Breast epithelium (tissue), 4 donors: ENCODE measurements at places on chromosomes 1 and 21.

- H3K27me3 ChIP-seq: no peaks in the 10 kb centered on the region
- no peaks in the 10 kb centered on the region for H3K36me3 ChIP-seq
- no peak overlapping the region for H3K4me3 ChIP-seq
- no peak for DNase-seq
- H3K4me1 ChIP-seq: no peaks in the 10 kb centered on the region
- no peak overlapping the region for H3K27ac ChIP-seq
Observed at GRCh38 chr1:33802268-33802667, 61.6 kb upstream of the HMGB4 start.

- H3K27me3 ChIP-seq: no peaks in the 10 kb centered on the region
- peak overlapping the region; percentile 57 for H3K27ac ChIP-seq
- no peak for DNase-seq
- H3K4me3 ChIP-seq: peak overlapping the region; percentile 18
Observed at GRCh38 chr1:44645476-44646244, 28.6 kb downstream of the TMEM53 start.

GRCh38 chr1:17594026-17594425 is 54.5 kb downstream of the ARHGEF10L start:
- H3K27ac ChIP-seq: no peak overlapping the region
- H3K27me3 ChIP-seq: no peaks in the 10 kb centered on the region
- H3K36me3 ChIP-seq: no peaks in the 10 kb centered on the region
- H3K4me1 ChIP-seq: no peaks in the 10 kb centered on the region
- DNase-seq: no peak

DNA sequence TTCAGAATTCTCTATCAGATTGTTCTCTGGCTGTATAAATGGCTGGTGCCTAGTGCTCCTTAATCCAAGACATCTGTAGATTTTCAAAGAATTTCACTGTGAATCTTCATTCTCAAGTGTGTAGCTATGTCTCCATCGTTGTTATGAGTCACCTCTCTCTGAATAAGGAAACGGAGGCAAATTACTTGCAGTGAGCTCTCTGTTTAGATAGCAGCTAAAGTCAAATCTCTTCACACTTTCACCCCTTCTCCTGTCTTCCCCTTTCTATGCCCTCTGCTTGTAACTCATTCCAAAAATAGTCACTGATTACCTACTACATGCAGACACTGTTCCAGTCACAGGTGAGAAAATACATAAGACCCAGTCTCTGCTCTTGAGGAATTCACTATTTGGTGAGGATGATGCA is 39.7 kb downstream of the CHML start:
- H3K36me3 ChIP-seq: no peaks in the 10 kb centered on the region
- H3K27ac ChIP-seq: no peak overlapping the region
- no peak overlapping the region for H3K4me3 ChIP-seq
- no peaks in the 10 kb centered on the region for H3K4me1 ChIP-seq
- DNase-seq: no peak

GRCh38 chr1:53046930-53047329 is 15.1 kb upstream of the PODN start:
- H3K27me3 ChIP-seq: no peaks in the 10 kb centered on the region
- no peaks in the 10 kb centered on the region for H3K4me1 ChIP-seq
- H3K27ac ChIP-seq: no peak overlapping the region
- DNase-seq: no peak
- H3K36me3 ChIP-seq: no peaks in the 10 kb centered on the region

- H3K4me3 ChIP-seq: no peak overlapping the region
- DNase-seq: no peak
- H3K27me3 ChIP-seq: no peaks in the 10 kb centered on the region
- peak overlapping the region; percentile 98 for H3K27ac ChIP-seq
- H3K4me1 ChIP-seq: no peaks in the 10 kb centered on the region
Observed at GRCh38 chr1:161080441-161081405, 8.6 kb downstream of the NECTIN4 start.

DNA sequence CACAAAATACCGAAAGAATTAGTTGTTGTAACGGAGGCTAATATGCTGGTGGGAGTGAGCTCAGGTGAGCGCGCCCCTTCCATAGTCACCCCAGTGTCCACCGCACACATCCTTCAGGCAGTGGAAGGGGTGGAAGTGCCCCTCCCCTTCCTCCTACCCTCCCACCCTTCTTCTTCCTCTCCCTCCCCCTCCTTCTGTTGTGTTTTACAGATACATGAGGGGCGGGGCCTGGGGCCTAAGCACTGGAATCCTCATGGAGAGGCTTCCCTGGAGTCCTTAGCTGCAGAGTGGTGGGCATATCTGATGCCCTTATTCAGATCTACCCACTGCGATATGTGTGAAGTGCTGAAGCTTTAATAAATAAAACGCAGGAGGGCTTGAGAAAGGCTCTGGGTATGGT is 10.3 kb upstream of the ADARB1 start:
- H3K4me3 ChIP-seq: no peak overlapping the region
- H3K4me1 ChIP-seq: no peaks in the 10 kb centered on the region
- DNase-seq: no peak

DNA sequence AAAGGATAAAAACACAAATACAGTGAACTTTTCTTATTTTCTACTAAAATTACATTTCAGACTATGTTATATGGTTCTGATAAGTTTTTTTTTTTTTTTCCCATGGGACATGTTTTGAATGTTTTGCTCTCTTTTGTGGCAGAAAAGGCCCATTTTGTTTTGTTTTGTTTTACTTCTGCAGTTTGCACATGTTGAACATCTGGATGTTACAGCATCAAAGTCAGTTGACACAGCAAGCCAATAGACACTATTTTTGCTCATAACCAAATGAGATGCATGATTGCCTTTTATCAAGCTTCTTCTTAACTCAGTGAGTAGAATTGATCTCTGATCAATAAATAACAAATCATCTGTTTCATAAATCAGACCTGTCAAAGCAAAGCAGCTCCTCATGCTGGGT is 904.2 kb downstream of the ADGRL2 start:
- H3K4me1 ChIP-seq: no peaks in the 10 kb centered on the region
- no peak for DNase-seq
- H3K4me3 ChIP-seq: no peak overlapping the region

- no peak overlapping the region for H3K4me3 ChIP-seq
- H3K36me3 ChIP-seq: no peaks in the 10 kb centered on the region
- H3K27ac ChIP-seq: no peak overlapping the region
- no peaks in the 10 kb centered on the region for H3K4me1 ChIP-seq
- no peaks in the 10 kb centered on the region for H3K27me3 ChIP-seq
Observed at GRCh38 chr1:24373044-24373443, 40.5 kb downstream of the STPG1 start.

GRCh38 chr1:29122682-29123052 is 1.0 kb downstream of the TMEM200B start:
- H3K27ac ChIP-seq: peak overlapping the region; percentile 94
- peak; percentile 61 for DNase-seq
- H3K27me3 ChIP-seq: peaks cover 13% of the 10 kb centered on the region
- no peaks in the 10 kb centered on the region for H3K36me3 ChIP-seq
- H3K4me3 ChIP-seq: peak overlapping the region; percentile 79
- peaks cover 6% of the 10 kb centered on the region for H3K4me1 ChIP-seq

DNA sequence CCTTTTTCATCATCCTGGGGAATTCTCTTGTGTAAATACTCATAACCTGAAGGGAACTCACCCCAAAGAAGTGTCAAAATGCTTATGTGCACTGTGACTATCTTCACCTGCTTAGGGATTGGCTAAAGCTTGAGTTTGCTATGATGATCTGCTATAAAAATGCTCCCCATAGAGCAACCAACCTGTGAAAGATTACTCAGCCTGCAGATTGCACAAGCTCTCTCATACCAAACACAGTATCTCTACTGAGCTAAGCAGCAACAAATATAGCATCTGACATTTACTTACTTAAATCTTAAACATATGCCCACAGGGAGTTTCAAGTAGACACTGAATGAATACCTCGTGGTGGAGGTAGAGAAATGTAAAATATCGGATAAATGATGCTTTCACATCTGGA is 725.8 kb downstream of the MRPL39 start:
- H3K36me3 ChIP-seq: no peaks in the 10 kb centered on the region
- no peak overlapping the region for H3K27ac ChIP-seq
- H3K4me1 ChIP-seq: no peaks in the 10 kb centered on the region
- no peaks in the 10 kb centered on the region for H3K27me3 ChIP-seq
- H3K4me3 ChIP-seq: no peak overlapping the region

DNA sequence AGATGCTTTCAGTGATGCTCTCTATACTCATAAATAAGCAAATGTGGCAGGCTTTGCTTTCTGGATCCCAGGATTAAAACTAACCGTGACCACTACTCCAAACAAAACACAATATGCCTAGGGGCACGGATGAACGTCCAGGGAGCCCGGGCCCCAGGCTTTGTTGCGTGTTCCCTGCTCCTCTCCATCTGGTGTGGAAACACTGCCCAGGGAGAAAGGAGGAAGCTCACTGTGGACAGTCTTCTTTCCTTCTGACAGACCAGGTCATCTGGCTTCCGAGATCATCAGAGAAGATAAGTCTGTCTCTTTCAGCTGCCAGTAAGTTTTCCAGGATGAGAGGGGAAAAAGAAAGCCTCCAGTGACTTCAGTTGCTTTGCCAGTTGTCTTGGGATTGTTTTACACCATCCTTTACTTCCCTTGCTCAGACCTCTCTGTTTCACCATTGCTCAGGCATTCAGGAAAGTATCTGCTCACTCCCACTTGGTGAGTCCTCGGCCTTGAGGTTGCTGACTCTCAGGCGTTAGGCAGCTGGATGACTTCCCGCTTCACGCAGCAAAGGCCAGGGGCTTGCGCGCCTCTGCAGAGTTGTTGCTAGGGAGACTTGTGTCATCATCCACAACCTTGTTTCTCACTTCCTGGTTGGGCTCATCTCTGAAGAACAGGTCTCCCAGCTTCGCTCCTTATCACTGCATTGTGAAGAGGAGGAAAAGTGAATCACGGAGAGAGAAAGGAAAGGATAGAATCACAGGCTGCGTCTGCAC is 20.6 kb upstream of the PGD start:
- no peaks in the 10 kb centered on the region for H3K36me3 ChIP-seq
- peak; percentile 62 for DNase-seq
- H3K27ac ChIP-seq: peak overlapping the region; percentile 75

- no peak for DNase-seq
- H3K4me1 ChIP-seq: no peaks in the 10 kb centered on the region
- H3K27ac ChIP-seq: no peak overlapping the region
- no peaks in the 10 kb centered on the region for H3K36me3 ChIP-seq
Observed at GRCh38 chr21:40507978-40508377, 339.0 kb downstream of the DSCAM start.
